ENCODE measurements at places on chromosomes 1 and 21.

DNA sequence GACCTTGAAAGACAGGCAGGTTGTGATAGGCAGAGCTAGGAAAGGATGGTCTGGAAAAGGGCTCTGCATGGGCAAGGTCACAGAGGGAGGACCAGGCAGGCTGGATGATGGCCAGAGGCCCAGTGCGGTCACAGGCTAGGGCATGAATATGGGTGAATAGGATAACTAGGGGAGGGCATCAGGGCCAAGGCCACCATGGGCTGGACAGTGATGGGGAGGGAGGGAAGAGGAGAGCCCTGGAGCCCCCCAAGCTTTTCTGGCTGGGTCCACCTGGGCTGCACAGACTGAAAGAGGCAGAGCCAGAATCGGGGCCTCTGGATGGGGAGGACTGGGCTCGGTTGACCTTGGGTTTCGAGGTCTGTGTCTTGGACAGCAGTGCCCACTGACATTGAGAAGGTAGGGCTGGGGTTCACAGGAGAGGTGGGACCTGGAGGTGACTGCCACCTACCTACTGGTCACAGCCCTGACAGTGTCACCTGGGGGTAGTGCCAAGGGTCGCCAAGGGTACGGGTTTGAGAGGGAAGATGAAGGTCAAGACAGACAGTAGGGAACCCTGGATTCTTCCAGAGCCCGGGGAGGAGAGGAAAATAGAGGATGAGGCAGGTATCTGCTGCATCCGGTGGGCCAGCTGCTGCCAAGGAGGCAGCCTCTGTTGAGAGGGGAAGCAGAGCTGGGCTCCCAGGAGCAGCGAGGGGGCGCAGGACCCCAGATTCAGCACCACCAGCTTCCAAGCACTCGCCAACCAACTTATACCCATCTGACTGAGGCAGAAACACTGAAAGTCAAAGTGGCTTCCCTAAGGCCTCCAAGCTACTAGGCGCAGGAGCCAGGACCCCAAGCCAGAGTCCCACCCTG lies 6.1 kb upstream of the NPHP4 start:
- no peak for DNase-seq

DNA sequence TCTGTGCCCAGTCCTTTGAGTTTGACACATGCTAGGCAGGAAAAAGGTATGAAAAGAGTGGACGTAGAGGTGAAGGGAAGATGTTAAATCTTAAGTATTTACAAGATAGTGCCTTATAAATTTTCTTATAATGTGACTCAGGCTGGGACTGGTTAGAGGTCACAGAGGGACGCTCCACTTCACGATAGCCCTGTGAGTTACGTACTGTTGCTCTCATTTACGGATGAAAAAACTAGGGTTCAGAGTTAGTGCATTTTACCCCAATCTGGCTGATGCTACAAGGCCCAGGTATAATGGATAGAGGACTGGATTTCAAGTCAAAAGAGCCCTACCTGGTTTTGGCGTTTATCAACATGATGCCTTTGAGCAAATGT lies 1.4 kb upstream of the TUT4 start:
- no peak for DNase-seq

GRCh38 chr1:79283451-79283850 lies 276.9 kb upstream of the ADGRL4 start:
- DNase-seq = no peak

GRCh38 chr1:200891774-200892157 lies 2.9 kb upstream of the INAVA start:
- no peak for DNase-seq

DNA sequence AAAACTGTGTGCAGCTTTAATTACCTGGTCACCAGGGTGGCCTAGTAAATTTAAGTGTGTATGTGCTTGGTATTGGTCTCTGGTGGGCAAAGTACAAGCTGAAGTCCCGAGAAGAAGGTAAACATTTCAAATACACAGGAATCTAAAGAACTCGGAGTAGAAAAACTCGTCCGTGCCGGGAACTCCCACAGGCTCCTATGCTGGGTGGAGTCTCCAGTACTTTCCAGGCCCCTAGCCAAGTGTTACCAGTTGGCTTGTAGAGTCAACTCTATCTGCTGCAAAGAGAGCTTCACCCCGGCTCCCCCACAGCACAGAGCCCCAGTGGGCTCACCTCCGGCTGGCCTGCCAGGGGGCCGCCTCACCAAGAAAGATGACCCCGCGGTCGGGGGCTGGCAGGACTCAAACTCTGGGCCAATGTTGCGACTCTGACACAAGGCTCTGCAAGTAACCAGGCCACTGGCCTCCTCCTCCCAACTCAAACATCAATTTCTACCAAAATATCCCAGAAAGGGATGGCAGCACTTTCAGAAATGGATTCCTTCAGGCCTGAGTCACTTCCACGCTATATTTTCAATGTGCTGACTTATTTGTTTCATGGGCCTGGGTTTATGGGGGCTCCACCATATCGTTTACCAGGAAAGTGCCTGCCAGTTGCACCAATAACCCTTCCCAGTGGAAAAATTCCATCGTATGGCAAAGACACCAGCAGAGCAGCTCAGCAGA lies 73.9 kb downstream of the SLC66A1 start:
- peak; percentile 52 for DNase-seq

GRCh38 chr1:156754219-156754618 lies 2.7 kb upstream of the HDGF start:
- no peak for DNase-seq

- no peak for DNase-seq
These were observed 12.6 kb downstream of the RSPO1 start for GRCh38 chr1:37622131-37622530.

- DNase-seq = no peak
These were observed 298.3 kb downstream of the PDE4B start for GRCh38 chr1:66090859-66091457.

DNA sequence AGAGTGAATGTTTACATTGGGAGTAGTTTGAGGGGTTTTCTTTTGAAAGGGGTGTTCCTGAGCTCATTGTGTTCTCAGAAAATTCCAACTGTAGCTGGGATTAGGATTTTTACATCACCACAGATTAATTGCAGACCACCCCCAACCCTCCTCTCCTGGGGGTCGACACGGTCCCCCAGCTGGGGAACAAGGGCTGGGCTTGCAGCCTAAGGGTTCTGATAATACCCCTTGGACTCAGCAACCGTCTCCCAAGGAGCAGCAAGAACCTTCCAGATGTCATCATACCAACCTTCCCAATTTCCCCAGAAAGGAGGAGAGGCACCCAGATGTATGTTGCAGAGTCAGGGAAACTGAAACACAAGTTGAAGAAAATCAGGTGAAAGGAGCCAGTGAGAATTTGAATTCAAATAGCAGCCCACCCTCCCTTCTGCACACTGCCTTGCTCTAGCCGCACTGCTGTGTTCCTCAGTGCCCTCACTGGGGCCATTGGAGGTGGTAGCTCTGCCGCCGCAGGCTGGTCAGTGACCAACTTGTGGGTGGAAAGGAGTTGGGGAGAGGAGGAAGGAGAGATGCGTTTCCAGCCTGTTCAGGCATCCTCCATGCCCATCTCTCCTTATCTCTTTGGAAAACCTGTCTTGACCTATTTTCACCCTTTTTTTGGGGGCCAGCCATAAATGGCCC lies 14.7 kb upstream of the IGFN1 start:
- no peak for DNase-seq

GRCh38 chr1:78565393-78565792 lies 54.9 kb upstream of the IFI44L start:
- no peak for DNase-seq

DNA sequence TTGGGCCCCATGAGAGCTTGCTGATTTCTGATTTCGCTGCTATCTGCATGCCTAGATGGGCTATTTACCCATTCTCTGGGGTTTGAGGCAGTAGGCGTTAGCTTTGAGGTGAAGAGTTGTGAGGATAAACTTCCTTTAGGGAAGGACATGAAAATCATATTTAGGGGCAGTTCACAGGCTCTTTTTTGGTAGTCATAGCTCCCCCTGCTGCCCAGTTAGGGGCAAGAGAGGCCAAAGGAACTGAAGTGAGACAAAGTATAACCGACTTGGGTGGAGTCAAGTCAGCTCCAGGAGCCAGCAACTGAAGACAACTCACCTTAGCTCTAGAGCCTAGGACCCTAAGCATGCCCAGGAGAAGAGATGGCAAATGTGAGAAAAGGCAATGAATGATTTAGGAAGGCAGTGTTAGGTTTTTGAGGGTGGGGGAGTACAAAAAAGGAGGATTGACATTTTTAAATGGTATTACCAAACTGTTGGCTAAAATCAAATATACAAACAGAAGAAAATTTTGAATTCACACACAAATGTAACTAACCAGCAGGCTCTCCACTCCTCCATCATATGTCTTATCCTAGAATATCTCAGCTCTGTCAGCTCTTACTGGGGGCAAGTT lies 625.2 kb downstream of the LMO4 start:
- peak; percentile 80 for DNase-seq

DNA sequence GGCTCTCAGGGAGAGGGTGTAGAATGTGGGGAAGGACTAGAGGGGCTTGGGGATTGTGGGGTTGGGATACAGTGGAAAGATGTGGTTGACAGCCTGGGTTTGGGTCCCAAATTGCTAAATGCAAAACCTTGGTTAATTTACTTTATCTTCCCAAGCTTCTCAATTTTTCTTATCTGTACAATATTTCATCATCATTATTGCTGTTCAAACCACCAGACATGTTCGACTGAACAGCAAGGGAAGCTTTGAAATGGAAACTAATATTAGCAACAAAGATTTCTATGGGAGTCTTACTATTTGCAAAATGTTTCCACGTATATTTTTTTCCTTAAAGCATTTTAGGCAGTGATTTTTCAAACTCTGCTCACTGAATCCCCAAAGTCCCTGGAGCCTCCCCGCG lies 67.0 kb upstream of the KAZN start:
- DNase-seq = no peak

DNA sequence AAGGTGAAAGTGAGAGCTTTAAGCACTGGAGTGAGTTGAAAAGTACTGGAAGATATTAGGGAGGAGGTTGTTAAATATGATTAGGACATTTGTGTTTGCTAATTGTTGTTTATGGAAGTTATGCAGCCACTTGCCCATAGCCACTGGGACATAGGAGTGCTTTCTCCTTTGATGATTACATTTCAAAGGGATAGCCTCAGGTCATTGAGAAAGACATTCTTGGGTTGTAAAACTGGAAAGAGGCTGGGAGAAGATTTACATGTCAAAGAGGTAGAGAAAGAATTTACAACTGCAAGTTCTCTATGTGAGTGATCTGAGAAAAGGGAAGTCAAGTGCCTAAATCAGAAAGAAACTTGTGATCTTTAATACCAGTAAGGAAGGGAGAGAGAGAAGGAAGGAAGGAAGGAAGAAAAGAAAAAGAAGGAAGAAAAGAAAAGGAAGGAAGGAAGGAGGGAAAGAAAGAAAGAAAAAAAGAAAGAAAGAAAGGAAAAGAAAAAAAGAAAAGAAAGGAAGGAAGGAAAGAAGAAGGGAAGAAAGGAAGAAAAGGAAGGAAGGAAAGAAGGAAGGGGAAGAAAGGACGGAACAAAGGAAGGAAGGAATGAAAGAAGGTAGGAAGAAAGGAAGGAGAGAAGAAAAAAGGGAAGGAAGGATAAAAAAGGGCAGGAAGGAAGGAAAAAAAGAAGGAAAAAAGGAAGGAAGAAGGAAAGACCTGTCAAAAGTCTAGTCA lies 284.6 kb upstream of the DPYD start:
- DNase-seq = no peak

- DNase-seq = no peak
These were observed 58.9 kb downstream of the TGFBR3 start for GRCh38 chr1:91827087-91827458.

DNA sequence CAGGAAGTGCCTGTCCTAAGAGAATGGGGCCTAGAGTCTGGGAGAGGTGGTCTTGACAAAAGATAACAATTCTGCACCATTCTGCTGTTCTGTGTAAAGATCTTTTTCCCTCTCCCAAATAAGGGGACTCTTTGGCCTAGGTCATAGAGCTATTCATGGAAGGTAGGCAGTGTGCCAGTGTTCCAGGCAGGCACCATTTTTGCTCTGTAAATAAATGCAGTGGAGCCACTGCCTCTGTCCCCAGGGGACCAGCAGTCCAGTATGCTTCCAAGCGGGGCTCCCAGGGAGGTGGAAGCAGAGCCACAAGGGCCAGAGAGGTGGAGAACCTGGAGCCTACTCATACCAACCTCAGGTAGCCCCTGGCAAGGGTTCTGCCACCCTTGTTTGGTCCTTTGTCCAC lies 25.9 kb downstream of the KCNA2 start:
- no peak for DNase-seq

GRCh38 chr1:85623061-85623471 lies 42.5 kb downstream of the CCN1 start:
- peak; percentile 70 for DNase-seq

GRCh38 chr1:224348137-224348536 lies 8.5 kb upstream of the CNIH4 start:
- DNase-seq = no peak

GRCh38 chr21:37207441-37208009 lies 59.6 kb downstream of the VPS26C start:
- DNase-seq = peak; percentile 23

DNA sequence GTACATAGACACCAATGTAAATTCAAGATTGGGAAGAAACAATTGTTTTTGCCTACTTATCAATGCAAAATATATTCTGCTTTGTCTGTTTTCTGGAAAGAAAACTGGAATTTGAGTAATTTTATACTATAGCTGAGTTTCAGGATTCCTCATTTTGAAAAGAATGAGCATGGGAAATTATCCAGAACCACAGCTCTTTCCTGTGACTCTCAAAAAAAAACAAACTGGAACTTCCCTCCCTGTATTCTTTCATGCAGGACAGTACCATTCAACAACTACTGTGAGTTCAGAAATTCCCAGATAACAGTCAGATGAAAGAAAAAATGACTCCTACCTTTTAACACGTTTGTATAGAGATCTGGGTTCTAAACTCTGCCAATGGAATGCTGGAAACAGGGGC lies 372.4 kb downstream of the TGFB2 start:
- peak; percentile 61 for DNase-seq

DNA sequence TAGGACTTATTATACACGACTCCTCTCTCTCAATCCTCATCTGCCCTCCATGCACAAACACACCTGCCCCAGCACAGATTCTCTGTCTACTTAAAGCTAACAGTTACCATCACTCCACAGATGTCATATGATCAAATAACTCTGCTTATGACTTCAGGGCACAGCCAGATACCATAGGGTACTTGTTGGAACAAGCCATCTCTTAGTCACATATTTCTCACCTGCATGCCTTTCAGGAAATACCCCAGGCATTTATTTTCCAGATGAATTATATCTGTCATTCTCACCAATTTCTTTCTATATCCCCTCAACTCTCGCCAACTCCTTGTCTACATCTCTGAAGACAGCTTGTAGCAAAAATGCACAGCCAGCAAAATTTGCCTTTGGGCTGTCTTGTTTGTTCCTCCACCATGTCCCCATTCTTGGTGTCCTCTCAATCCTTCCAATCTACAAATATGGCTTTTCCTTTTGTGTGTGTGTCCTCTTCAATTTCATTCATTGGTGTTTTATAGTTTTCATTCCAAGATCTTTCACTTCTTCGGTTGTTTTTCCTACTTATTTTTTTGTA lies 353.9 kb upstream of the CAMK1G start:
- DNase-seq = no peak

All from fibroblast of skin of right quadriceps (primary cell).